ENCODE measurements at places on chromosomes 5 and 9. TPM values are rescaled to one million over a fixed set of nuclear protein-coding genes. Genes with fewer than 3 reads are reported as not detected.

The ZBED3 gene
- 1.7 TPM for total RNA-seq

The PSMD5 gene
- 75.9 TPM for total RNA-seq

The IRX2 gene
- 0.13 TPM for total RNA-seq

The FAM151B gene
- total RNA-seq: 0.40 TPM

The GOLGA1 gene
- 15.4 TPM for total RNA-seq

The STRBP gene
- total RNA-seq: 26.7 TPM

The RGMB gene
- 3.6 TPM for total RNA-seq

The ASS1 gene
- total RNA-seq: 1.4 TPM

The CTNNA1 gene
- total RNA-seq: 40.3 TPM

The TRAF1 gene
- total RNA-seq: 265 TPM

The C1QTNF2 gene
- total RNA-seq: not detected

The STX17 gene
- total RNA-seq: 16.4 TPM

The AFAP1L1 gene
- not detected for total RNA-seq

The PCDHGA12 gene
- 0.20 TPM for total RNA-seq

The SPAAR gene
- total RNA-seq: not detected

The ADAMTS16 gene
- total RNA-seq: not detected

The SARDH gene
- total RNA-seq: 5.5 TPM

The DIAPH1 gene
- 289 TPM for total RNA-seq

The CHSY3 gene
- not detected for total RNA-seq

The PCDHA12 gene
- total RNA-seq: not detected

The ANGPTL2 gene
- total RNA-seq: not detected

The C9 gene
- 0.53 TPM for total RNA-seq

The ALDH1A1 gene
- total RNA-seq: 0.35 TPM

The PCDHAC2 gene
- not detected for total RNA-seq

The LHX2 gene
- not detected for total RNA-seq

The FBP2 gene
- total RNA-seq: not detected

The ORM2 gene
- total RNA-seq: not detected

The BNC2 gene
- 0.29 TPM for total RNA-seq

The FAM81B gene
- total RNA-seq: not detected

The SOX30 gene
- not detected for total RNA-seq

The SV2C gene
- not detected for total RNA-seq

The C6 gene
- total RNA-seq: not detected

The ENG gene
- 10.7 TPM for total RNA-seq

The RNF14 gene
- total RNA-seq: 33.9 TPM

The F2RL2 gene
- total RNA-seq: 0.13 TPM

The PPP3R2 gene
- total RNA-seq: not detected

The DBH gene
- total RNA-seq: not detected

The SEMA5A gene
- 0.26 TPM for total RNA-seq

Measured in activated T-cell treated with anti-CD3 and anti-CD28 coated beads, Interleukin-2, amount 50 U/mL, for 4 hours (primary cell).